ENCODE measurements at places on chromosomes 7 and 10.

DNA sequence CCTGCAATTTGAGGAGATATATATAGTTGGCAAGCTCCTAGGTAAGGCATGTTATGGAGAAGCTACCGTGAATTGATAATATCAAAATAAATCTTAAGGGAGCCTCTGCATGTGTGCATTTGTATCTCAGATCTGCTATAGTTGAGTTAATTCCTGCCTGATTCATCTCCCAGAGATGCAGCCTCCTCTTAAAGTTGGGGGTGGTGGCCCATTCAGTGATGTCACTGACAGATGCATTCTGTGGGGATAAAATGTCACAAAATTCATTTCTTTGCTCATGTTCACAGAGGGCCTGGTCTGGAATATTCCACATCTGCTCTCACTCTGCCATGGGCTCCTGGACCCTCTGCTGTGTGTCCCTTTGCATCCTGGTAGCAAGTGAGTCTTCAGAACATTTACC lies 185.8 kb upstream of the PRSS1 start:
- H3K4me1 ChIP-seq = peaks cover 27% of the 10 kb centered on the region
- H3K27me3 ChIP-seq = no peaks in the 10 kb centered on the region
- no peak overlapping the region for H3K27ac ChIP-seq
- H3K4me3 ChIP-seq = no peak overlapping the region
- H3K36me3 ChIP-seq = no peaks in the 10 kb centered on the region

DNA sequence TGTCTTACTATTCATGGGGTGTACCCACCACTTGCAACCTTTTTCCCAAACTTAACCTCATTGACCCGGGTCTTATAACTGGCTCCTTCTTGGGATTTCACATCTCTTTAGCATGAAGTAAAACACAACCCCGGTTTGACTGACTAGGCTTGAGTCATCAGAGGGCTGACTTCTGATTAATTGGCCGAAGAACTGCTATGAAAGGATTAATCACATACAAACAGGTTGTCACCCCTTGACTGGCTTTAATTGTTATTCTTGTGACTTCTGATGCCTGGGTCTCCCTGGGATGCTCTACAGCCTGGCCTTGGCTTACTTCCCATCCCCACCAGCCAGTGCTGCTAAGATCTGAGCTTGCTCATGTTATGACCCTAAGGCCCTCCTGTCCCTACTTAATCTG lies 8.8 kb upstream of the CRPPA start:
- no peaks in the 10 kb centered on the region for H3K4me1 ChIP-seq
- no peak overlapping the region for H3K4me3 ChIP-seq
- H3K27ac ChIP-seq = no peak overlapping the region
- no peaks in the 10 kb centered on the region for H3K27me3 ChIP-seq
- DNase-seq = no peak
- no peaks in the 10 kb centered on the region for H3K36me3 ChIP-seq

DNA sequence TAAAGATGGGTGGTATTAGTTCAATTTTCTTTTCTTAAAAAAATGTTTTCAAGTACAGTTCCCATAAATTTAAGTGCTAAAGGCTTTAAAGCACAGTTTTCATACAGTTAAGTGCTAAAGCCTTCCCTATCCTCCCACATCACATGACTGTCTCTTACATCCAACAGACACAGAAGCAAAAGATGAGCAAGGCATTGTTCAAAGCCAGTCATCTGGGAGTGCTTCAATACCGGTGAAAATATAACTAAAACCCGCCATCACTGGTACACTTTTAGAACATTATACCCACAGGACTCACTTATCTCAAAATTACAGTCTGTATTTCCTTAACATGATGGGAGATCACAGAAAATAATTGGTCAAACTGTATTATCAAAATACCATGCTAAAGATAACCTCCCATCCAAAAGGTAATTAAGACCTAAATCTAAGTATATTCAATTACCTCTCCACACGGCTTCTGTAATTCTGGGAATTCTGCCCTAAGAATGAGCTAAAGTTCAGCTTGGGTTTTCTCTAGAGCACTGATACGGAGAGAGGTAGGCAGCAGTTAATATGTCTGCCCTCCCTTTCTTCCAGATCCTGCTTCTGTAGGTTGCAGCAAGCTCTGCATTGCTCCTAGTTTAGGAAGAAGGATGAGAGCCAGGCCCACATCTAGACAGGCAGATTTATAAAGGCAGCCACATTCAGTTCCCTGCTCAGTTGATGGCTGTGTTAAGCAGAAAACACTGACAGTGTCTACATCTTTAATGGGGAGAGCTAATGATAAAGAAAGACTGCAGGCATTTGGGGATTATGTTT lies 474.8 kb upstream of the PFKP start:
- H3K27ac ChIP-seq = no peak overlapping the region
- no peaks in the 10 kb centered on the region for H3K36me3 ChIP-seq
- no peak overlapping the region for H3K4me3 ChIP-seq
- H3K4me1 ChIP-seq = no peaks in the 10 kb centered on the region
- no peaks in the 10 kb centered on the region for H3K27me3 ChIP-seq

DNA sequence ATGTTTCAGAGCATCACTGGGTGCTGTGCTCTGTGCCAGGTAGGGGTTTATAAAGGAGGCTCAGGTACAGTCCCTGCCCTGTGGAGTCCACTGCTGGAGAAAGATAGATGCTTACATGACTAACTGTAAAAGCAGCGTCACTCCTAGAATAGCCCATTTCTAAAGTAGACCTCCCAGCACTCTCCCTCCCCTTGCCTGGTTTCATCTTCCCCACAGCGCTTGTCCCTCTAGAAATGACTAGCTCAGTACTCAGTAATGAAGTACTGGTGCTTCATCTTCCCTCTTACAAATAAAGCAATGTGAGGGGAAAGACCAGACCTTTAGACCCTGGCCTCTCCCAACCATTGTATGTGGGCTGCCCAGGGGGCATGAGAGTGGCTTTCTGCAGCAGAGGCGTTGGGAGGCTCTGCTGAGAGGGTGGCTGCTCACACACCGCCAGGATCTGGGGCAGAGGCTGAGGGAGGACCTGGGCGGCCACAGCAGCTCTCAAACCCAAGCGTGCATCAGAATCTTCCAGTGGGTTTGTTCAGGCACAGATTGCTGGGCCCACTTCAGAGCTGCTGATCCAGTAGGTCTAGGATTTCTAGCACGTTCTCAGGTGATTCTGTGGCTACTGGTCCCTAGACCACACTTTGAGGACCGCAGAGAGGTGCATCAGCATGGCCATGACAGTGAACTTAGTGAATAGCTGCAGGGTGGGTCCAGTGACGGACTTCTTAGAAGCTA lies 110.3 kb upstream of the ANLN start:
- H3K27ac ChIP-seq = no peak overlapping the region
- no peaks in the 10 kb centered on the region for H3K36me3 ChIP-seq
- H3K27me3 ChIP-seq = no peaks in the 10 kb centered on the region
- H3K4me3 ChIP-seq = no peak overlapping the region
- DNase-seq = no peak

DNA sequence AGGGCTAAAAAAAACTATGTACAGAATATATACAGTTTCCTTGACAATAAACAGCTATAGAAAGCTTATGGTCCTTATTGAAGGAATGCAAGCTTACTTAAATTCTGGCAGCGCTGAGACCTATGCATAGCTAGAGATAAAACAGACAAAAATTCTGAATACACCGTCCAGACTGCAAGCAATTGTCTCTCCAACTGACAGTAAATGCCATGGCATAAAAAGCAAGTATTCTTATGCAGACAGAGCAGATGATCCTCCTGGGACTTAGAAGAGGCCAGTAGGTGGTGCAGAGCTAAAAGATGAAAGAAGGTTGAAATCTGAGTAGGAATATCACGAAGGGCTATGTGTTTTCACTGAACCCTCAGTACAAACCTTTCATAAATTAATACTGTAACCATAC lies 157.0 kb upstream of the CACNA2D1 start:
- H3K27ac ChIP-seq = no peak overlapping the region
- H3K36me3 ChIP-seq = no peaks in the 10 kb centered on the region
- H3K27me3 ChIP-seq = no peaks in the 10 kb centered on the region
- no peak for DNase-seq
- peaks cover 5% of the 10 kb centered on the region for H3K4me1 ChIP-seq

DNA sequence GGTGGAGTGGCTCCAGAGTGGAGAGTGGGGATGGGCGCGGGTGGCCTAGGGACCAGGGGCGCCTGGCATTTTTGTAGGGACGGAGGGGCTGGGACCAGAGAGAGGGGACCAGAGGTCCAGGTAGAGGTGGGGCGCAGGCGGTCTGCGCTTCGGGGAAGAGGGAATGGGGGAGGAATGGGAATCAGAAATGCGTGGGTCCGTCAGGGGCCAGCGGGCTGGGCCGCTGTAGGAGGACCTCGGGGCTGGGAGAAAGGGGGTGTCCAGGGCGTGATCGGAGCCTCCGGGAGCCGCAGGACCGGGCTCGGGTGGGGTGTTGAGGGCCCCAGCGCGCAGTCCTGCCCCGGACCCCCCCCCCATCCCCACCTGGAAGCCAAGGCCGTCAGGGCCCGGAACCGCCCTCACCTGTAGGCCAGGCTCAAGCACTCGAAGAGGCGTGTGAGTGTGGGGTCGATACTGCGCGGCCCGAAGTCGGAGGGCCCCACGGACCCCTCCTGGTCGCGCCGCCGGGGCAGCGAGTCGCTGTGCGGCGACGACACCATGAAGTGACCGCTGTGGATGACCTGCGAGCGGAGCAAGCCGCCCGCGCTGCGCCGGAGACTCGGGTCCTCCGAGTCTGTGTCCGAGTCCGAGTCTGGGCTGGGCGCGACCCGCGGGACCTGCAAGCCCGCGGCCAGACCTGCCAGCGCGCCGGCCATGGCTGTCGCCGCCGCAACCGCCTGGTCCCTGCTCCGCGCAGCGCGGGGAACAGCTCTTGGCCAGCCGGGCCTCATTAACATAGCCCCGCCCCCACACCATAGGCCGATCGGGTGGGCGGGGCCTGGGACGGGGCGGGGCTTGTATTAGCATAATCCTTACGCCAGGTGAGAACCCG lies at the start of gene MLXIPL:
Gene MLXIPL (minus strand): TSS at position 725 of the 871 bp plus-strand sequence. CDS start 30 bp downstream, at position 695.
- H3K27me3 ChIP-seq = peaks cover 10% of the 10 kb centered on the region
- H3K4me3 ChIP-seq = peak within 1 kb of the TSS; percentile 38
- H3K4me1 ChIP-seq = no peaks in the 10 kb centered on the region
- no peaks in the 10 kb centered on the region for H3K36me3 ChIP-seq
- DNase-seq = peak; percentile 48

GRCh38 chr10:96935148-96935547 lies 103.0 kb downstream of the LCOR start:
- no peak overlapping the region for H3K27ac ChIP-seq
- H3K4me1 ChIP-seq = peaks cover 4% of the 10 kb centered on the region
- H3K27me3 ChIP-seq = no peaks in the 10 kb centered on the region

GRCh38 chr10:8393531-8393930 lies 339.0 kb downstream of the GATA3 start:
- DNase-seq = peak; percentile 32
- no peaks in the 10 kb centered on the region for H3K4me1 ChIP-seq
- no peak overlapping the region for H3K27ac ChIP-seq
- no peaks in the 10 kb centered on the region for H3K36me3 ChIP-seq

DNA sequence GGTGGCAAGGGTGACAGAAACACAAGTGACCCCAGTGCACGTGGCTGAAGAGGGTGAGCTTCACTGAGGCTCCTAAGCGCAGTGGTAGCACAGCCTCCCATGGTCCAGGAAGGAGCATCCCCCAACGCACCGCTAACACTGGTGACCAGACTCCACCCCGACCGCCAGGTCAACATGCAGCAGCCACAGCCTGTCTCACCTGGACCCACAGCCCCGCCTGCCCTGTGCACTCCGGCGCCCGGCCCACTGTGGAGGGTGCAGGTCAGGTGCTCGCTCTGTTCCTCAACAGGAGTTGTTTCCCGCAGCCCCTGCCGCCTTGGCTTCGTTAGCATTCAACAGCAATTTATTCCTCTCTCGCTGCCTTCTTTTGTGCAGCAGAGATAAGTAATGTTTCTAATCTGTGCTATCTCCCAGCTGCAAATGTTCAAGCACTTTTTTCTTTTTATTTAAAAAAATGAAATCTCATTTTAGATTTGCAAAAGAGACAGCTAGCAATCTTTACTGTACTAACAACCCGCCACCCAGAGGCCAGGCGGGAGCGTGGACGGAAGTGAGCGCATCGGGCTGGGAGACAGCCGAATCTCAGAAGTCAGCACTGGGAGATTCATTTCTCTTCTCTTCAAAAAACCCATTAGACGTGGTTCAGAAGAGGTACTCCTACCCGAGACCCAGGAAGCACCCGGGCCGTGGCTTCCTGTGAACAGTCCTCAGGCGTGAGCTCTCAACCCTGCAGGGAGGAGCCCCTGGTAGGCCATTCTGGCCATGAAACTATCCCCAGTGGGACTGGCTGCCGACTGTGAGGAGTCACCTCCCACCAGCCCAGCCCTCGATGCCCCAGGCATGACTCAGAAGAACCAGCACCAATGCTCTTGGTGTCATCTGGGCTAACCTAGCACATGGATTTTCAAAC lies 133.4 kb downstream of the MAD1L1 start:
- no peak overlapping the region for H3K27ac ChIP-seq
- peaks cover 19% of the 10 kb centered on the region for H3K4me1 ChIP-seq
- H3K4me3 ChIP-seq = no peak overlapping the region
- DNase-seq = no peak

- H3K4me3 ChIP-seq = no peak overlapping the region
- H3K27me3 ChIP-seq = no peaks in the 10 kb centered on the region
- no peak for DNase-seq
- H3K36me3 ChIP-seq = no peaks in the 10 kb centered on the region
Observed at GRCh38 chr10:35908451-35908850, 266.4 kb upstream of the FZD8 start.

DNA sequence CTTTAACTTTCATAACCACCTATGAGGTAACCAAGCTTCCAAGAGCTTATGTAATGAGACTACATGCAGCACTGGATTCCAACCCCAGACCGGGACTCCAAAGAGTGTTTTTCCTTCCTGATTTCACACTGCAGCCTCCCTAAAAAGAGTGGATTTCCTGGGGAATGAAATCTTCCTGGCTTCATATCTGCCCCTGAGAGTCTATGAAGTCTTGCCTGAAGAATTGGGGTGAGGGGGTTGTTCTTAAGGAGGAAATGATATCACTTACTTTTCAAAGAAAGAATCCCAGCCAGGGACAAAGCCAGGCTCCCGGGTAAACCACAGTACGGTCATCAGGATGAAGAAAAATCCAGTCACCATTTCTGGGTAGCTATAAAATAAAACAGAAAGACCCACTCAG lies 29.7 kb downstream of the STMP1 start:
- no peak overlapping the region for H3K27ac ChIP-seq
- no peaks in the 10 kb centered on the region for H3K4me1 ChIP-seq
- no peaks in the 10 kb centered on the region for H3K27me3 ChIP-seq
- peaks cover 3% of the 10 kb centered on the region for H3K36me3 ChIP-seq
- no peak for DNase-seq
- no peak overlapping the region for H3K4me3 ChIP-seq

GRCh38 chr7:85474234-85474633 lies 287.4 kb upstream of the SEMA3D start:
- H3K4me1 ChIP-seq = peaks cover 2% of the 10 kb centered on the region
- DNase-seq = no peak
- H3K36me3 ChIP-seq = no peaks in the 10 kb centered on the region

DNA sequence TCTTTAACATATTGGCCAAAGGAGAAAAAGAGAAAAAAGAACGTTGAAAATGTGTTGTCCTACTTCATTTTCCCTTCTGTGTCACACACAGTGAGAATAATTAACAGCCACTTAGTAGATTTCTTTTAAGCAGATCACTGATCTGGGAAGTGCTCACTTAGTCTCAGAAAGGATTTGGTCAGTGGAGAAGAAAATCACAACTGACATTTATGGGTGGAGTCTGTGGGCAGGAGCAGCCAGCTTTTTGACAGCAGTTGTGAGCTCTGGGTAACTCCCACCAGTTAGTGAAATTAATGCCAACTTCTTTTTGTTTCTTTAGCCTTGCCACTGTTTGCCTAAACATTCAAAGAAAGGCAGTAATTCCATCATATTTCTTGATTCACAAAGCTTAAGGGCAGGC lies 49.7 kb downstream of the CDK14 start:
- DNase-seq = no peak
- H3K4me1 ChIP-seq = no peaks in the 10 kb centered on the region
- no peak overlapping the region for H3K27ac ChIP-seq
- no peaks in the 10 kb centered on the region for H3K27me3 ChIP-seq
- H3K36me3 ChIP-seq = no peaks in the 10 kb centered on the region
- H3K4me3 ChIP-seq = no peak overlapping the region

- H3K4me3 ChIP-seq = no peak overlapping the region
- H3K27ac ChIP-seq = no peak overlapping the region
Observed at GRCh38 chr10:10872035-10872673, 145.5 kb upstream of the CELF2 start.
